ENCODE measurements at places on chromosomes 13 and 19.

DNA sequence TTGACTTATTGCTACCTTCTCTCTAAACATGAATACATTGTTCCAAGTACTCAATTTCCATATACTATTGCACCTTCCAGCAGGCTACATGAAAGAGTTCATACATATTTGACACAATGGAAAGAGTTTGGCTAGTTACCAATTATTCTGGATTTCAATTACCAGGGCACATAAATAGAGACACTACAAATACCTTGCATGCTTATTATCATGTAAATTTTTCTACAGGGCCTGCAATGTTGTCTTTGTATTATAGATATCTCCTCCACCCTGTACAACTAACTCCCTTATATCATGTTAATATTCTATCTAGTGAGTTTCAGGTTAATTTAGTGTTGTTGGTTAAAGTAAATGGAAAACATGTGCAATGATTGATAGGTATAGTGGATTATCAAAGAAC, 540.7 kb upstream of the SLITRK5 start:
- no peak for DNase-seq

GRCh38 chr19:15285896-15286591, 46.3 kb downstream of the BRD4 start:
- DNase-seq = no peak

- DNase-seq = no peak
Observed at GRCh38 chr13:78185700-78186099, 267.1 kb upstream of the EDNRB start.

DNA sequence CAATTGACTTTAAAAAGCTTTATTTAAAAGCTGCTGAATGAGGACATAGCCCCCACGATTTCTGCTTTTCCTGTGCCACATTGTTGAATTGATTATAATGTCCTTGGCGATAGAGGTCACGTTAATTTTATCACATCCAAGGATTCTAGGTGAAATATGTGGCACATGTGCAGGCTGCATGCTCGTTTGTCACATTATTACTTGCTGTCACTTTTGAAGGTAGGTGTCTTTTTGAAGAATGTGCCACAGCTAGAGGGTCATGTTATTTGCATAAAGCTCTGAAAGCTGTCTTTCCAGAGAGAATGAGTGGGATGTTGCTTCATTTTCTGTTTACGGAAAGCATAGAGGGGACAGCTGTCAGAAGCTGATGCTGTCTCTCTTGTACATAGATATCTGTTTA, 927.6 kb upstream of the ATXN8OS start:
- no peak for DNase-seq

GRCh38 chr19:39555883-39556282, 15.9 kb upstream of the EID2 start:
- no peak for DNase-seq

DNA sequence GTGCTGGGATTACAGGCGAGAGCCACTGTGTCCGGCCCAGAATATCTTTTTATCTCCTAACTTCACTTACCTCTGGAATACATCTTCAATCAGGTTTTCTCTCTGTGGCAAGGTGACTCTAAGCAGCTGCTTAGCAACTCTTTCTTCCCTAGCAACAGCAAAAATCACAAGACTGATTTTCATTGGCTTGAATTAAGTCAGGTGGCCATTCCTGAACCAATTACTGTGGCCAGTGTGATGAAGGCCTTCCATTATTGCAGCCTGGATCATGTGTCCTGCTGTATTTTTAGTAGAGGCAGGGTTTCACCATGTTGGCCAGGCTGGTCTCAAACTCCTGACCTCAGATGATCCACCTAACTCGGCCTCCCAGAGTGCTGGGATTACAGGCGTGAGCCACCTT, 9.0 kb upstream of the LTBP4 start:
- DNase-seq = no peak

- peak; percentile 25 for DNase-seq
Observed at GRCh38 chr13:107361666-107362065, 793.7 kb upstream of the ARGLU1 start.

GRCh38 chr13:100633461-100633860, 41.1 kb downstream of the TMTC4 start:
- DNase-seq = no peak

DNA sequence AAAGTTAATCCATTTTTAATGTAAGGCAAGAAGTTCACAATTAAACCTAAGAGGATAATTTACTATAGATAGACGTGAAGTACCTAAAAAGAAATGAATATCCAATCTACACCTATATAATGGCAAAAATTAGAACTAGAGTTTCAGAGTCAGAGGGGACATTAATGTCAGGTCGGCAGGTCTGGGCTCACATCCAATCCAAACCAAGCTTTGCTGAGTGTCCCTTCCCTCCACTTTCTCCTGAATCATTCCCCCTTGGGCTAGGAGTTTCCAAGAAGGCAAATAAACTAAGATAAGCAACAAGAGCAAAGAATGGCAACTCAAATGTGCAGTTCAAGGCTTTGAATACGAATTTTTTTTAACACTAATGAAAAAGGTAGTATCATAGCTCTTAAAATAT, 2.9 kb downstream of the FLT3 start:
- DNase-seq = no peak

- DNase-seq = no peak
Observed at GRCh38 chr19:37991841-37992248, 84.8 kb downstream of the SIPA1L3 start.

GRCh38 chr13:25141042-25141441, 31.0 kb downstream of the AMER2 start:
- DNase-seq = no peak

- DNase-seq = peak; percentile 67
Observed at GRCh38 chr19:37654629-37655300, 500 bp downstream of the ZFP30 start.

- DNase-seq = peak; percentile 46
Observed at GRCh38 chr13:75694722-75695121, 58.6 kb downstream of the LMO7 start.

Data from large intestine (tissue), 12 donors.